Stimulated activated CD8-positive, alpha-beta memory T cell treated with anti-CD3 and anti-CD28 coated beads, Interleukin-15, amount 100 ng/mL, for 1 hour (primary cell): ENCODE measurements at places on chromosomes 4 and X.

DNA sequence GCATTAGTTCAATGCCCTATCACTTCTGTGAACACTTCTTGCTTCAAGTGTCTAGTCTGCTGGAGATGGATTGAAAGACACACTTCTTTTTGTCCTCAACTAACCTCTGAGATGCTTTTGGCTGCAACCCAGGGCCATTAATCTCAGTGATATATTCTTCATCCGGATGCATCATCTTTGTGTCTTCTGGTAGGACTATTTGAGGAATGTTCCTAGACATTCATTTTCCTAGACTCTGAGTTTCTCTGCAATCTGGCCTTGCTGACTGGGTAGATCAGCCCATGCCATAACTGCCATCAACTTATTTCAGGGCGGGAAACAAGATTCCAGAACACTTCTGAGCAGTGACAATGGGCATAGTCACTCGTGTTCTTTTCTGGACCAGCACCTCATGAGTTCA, 329.4 kb downstream of the PDGFC start:
- no peak for DNase-seq

GRCh38 chr4:604131-604530, 21.2 kb upstream of the PDE6B start:
- no peak for DNase-seq

DNA sequence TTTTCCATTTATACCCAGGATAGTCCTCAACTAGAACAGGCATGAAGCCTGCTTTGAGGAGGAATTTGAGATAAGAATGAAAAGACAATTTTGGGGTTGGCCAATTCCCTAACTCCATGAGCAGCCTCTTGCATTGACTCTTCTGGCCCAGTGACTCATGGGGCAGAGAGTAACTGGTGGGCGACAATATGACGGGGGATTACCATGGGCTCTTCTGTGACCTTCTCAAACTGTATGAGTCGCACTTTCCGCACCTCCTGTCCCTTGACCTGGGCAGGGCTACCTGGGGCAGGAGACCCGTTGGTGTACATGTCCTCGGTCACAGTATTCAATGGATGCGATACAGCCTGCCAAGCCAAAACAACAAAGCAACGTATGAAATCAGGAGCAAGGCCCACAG, 13.3 kb downstream of the MPP1 start:
- no peak for DNase-seq

DNA sequence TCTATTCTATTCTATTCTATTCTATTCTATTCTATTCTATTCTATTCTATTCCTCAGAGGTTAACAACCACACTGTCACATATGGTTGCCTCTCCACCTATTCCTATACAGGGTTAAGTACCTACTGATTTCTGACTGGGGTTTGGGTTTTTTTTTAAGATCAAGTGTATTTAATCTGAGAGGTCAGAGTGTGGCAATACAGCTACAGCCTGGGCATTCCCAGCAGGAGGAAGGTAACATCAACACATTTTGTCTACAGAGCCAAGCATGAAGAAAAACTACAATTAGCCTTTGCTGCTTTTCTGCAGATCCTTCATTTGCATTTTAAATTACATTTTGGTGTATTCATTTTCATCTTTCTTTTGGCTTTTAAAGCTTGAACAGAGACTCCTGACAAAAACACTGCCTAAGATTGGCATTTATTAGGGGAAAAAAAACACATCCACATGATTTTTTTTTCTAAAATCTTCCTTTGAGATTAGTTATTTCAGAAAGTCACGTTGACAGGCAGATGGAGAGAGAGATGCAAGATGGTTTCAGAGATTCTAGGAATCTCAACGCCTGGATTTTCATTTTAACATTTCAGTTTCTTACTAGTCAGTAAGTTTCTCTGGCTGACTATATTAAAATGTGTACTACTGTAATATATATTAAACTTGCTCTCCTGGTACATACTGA, 255.9 kb upstream of the TET2 start:
- no peak for DNase-seq

GRCh38 chr4:20916106-20916505, 215.8 kb downstream of the PACRGL start:
- DNase-seq, result no peak

DNA sequence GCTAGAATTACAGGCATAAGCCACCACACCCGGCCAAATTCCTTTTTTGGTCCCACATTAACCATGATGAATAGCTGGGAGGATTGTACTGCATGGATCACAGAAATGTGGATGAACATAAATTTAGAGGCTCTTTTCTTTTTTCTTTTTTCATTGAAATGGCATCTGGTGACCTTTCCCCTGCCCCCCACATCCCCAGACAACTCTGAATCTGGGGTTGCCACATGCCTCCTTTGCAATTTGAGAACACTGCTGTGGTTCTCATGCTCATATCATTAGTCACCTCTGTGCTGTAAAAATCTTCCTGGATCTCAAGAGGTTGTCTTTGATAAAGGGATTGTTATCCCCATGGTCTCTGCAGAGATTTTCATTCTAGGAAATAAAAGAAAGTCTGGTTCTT, 22.8 kb upstream of the FMR1NB start:
- DNase-seq, result no peak

DNA sequence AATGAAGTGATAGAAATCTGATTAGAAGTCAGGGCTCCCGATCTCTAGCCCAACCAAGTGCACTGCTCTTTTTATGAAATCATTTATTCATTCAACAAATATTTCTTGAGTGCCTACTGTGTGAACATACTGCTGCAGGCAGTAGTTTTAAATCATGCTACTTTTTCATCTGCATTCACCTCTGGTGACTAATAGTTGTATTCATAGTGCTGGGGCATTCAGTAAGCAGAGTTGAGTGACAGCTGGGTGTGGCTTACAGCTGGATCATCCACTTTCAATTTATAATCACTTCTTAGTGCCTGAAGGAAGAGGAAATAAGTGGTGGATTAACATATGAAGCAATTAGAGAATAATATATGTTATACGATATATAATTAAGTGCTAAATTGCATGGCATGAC, 94.1 kb upstream of the HPRT1 start:
- DNase-seq, result no peak

DNA sequence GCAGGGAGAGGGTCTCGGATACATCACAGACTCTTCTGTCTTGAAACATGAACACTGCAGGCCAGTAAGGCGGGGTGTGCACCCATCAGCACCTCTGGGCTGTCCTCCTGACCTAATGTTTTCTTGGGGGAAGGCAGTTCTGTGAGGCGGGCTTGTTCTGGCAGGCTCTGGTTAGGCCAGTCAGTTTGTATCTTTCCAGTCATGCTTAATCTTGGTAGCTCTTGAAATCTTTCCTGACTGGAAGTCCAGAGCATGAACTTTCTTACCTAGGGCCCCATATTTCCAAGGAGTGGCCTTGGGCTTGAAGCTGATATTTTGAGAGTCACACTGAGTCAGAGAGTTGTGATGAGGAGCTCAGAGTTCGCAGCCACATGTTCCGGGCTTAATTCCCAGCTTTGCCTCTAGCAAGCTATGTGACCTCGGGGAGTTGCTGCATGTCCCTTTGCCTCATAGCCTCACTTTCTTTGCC, 54.2 kb upstream of the RASSF6 start:
- DNase-seq, result no peak

DNA sequence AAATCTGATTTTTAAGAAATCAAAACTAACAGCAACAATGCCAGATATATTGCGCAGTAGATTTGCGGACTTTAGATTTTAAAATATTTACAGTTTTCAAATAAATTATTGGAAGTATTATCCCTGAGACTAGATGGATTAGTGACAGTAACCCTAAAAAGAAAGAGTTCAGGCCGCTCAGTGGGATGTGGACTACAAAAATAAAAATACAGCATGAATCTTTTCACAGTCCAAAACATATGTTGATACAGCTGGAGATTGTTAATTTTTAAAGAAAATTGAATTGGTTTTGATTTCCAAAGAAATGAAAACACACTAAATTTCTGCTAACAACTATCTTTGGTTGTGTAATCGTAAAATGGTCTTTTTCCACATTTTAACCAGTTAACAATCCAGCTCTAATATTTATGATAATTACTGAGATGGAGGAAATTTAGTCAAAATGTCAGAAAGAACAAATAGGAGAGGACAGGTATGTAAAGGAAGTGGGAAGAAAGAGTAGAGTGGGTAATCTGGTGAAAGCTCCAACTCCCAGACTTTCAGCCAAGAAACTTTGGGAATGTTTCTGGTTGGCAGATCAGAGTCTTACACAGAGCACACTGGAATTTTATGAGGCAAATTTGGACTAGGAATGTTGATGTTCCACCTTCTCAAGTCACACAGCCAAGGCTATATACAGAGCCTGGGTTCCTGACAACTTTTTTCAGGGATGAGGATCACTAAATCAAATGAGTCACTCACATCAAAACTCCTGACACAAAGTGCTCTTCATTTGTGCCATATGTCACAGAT, 15.1 kb downstream of the C4orf36 start:
- no peak for DNase-seq

- DNase-seq, result no peak
Observed at GRCh38 chr4:145153904-145154298, 26.5 kb downstream of the OTUD4 start.

GRCh38 chr4:73245955-73246354, 12.6 kb downstream of the ANKRD17 start:
- DNase-seq, result no peak

- no peak for DNase-seq
Observed at GRCh38 chr4:119286377-119287002, 35.4 kb downstream of the FABP2 start.

DNA sequence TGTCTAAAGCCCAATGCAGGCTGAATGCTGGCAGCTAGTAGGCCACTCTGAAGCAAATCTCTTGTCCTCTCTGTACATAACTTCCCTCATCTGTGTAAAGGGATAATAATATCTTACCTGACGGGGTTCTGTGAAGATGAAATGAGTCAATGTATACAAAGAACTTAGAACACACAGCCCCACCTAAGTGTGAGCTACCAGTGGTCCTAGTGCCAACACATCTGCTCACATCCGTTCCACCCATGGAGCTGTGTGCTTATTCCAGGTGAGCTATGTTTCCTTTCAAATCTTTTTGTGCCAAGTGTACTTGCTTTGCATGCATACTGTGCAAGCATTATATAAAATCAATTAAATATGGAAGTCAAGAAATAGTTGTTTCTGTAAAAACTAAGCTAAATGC, 116.4 kb downstream of the TSPAN5 start:
- DNase-seq, result no peak

- DNase-seq, result no peak
Observed at GRCh38 chr4:145498430-145498829, 16.8 kb downstream of the SMAD1 start.

DNA sequence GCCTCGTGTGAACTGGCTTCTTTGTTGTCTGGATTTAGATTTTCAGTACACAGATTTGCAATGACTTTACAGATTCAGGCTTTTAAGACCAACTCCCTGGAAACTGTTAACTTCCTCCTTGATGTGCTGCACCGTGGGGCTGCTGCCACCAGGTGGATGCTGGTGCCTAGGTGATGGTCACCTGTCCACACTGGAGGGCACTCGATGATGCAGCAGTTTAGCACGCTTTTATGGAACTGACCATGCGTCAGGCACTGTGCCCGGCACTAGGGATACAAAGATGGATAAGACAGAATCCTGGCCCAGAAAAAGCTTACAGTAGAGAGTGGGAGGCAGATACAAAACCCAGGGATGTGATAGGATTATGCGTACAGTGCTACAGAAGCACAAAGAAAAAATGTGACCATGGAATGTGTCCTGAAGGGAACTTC, 180.7 kb downstream of the CEP135 start:
- DNase-seq, result no peak

- no peak for DNase-seq
Observed at GRCh38 chrX:17882680-17883079, 21.6 kb upstream of the RAI2 start.

DNA sequence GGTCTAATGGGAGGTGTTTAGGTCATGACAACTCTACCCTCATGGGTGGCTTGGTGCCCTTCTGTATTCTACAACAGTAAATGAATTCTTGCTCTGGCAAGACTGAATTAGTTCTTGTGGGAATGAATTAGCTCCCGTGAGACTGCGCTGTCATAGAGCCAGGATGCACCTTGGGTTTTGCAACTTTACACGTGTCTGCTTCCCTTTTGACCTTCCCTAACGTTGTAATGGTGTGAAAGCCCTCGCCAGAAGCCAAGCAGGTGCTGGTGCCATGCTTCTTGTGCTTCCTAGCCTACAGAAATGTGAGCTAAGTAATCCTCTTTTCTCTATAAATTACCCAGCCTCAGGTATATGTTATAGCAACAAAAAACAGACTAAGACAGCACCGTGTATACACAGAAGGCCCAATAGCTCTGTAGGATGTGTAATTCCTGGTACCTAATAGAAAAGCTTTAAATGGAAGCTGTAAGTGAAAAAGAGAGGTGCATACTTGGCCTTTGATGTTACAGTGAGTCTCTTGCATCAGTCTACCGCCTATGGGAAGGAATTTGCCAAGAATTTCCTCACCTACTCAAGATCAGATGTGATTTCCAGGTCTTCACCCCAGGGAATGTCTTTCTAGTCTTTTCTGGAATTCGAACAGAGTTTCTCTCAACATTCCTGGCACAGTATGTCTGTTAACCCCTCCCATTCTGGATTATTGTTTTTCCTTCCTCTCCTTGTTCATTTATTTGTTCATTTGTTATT, 3.2 kb upstream of the ENPEP start:
- DNase-seq, result no peak

DNA sequence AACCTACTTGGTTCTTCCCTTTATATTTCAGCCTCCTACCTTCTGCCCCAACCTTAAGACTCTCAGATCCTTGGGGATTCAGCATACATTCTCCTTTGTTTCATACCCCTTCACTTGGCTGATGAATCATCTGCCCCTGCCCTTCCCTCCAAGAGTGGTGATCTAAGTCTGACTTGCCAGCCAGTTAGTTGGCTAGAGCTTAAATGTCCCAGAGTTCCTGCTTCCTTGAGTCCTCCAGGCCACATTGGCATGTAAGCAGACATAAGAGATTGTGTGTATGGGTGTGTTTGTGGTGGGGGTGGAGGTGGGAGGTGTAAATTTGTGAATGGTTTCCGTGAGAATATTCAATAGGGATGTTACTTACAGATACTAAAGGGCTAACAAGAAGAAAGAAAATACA, 3.7 kb upstream of the TEX13D start:
- no peak for DNase-seq

DNA sequence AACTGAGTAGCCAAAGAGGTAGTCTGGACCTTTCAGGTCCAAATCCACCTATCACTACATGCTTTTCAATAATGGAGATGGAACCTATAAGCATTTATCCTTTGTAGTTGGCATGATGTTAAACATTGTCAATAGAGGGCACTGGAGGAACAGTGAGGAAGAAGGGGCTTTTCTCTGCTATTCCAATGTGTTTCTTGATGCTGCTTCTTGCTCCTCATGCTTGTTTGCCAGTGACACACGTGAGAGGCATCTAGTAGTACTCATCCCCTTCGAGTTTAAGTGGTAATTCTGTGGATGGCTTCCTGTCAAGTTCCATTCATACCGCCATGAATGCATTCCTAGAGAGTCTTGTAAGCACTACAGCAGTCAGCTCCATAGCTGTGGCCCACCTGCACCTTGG, 84.0 kb downstream of the NAA11 start:
- DNase-seq, result no peak

GRCh38 chr4:24809815-24810405, 14.5 kb downstream of the SOD3 start:
- no peak for DNase-seq

GRCh38 chrX:120791013-120791643, 84.5 kb downstream of the CT47B1 start:
- DNase-seq, result no peak
